ENCODE measurements at places on chromosomes 5 and 9.

DNA sequence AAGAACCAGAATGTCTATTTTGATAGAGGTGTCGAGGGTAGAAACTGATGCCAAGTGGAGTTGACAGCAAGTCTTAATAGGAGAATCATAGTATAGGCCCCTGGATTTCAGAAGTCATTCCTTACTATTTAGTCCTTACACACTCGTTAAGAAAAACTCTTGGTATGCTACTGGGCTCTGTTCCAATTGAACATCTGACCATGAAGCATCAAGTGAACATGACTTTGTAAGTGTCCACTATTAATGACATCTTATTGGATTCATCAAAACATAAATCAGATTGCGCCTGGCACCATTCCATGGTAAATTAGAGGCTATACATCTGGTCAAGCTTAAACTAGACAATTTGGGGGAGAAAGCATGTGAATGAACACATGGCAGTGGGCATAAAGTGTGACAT, 1056.5 kb upstream of the EDIL3 start:
- DNase-seq = no peak

GRCh38 chr5:120767178-120767820, 303.2 kb downstream of the PRR16 start:
- no peak for DNase-seq

DNA sequence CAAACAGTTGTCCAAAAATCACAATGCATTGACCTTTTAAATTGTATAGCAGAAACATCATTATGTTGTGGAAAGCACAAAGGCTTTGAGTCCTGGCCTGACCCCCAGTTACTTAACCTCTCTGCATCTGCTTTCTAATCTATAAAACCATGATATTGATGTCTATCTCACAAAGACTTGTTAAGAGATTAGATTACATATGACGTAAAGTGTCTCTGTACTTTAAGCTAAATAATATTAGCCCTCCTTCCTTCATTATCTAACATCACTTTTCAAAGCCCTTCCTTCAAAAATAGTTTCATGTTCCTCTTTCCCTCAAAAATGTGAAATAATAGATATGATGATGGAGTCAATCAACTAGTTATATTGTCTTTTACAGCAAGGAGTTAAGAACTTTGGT, 3.4 kb downstream of the ADAMTS6 start:
- DNase-seq = no peak

DNA sequence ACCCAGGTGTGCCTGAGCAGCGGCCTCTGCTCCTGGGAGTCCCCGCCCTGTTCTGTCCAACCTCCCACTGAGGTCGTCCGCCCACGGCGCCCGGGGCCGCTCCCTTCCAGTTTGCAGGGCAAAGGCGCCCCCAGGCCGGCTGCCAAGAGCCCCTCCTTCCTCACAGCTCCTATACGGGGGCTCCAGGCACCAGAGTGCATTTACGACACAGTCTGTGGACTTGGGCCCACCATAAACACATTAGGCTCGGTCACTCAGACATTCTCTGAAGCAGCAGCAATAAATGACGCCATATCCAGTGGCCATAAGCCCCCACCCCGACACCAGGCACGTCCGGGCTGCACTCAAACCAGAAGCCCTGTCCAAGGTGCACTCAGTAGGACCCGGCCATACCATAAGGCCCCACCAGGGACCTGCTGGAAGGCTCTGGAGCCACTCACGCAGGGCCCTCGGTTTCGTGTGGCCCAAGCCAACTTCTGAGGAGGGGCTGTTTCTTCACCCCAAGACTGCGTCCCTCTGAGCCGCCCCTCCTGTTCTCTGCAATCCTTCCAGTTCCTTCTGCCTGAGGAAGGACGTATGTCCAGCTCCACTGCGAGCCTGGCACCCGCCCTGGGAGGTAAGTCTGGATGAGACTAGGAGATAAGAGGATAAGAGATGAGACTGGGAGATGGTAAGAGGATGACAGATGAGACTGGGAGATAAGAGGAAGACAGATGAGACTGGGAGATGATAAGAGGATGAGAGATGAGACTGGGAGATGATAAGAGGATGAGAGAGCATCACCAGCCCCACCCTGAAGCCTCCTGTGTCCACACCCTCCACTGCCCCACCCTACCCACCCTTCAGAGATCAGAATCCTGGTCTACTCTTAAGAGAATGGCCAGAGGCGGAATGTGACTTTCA, 26.7 kb downstream of the SLC6A18 start:
- DNase-seq = no peak

GRCh38 chr5:6578676-6579343, 54.0 kb downstream of the NSUN2 start:
- no peak for DNase-seq

All from spleen (tissue), 13 donors.